ENCODE measurements at places on chromosomes 1 and 21.

DNA sequence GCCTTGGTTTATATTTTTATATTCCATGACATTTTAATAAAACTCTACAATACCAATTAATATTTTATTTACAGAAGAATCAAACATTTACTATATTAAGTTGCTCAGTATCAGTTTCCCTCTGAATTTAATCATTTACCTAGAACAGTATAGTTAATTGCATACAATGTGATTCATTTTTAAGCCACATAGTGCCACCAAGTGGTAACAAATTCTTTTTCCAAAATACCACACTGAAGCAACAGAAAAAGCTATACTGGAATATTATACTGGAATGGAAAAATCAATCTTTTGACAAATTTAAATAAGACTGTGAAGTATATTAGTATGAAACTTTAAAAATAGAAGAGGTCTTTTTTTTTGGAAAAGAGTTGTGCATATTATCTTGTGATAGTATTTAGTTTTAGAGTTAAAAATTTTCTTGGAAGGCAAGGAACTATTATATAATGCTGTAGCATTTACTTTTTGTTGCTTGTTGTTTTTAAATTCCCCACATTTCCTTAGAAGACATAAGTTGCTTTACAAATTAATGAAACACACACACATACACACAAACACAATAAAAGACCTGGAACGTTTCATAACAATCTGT, 57.3 kb downstream of the ZNF644 start:
- no peak for DNase-seq

DNA sequence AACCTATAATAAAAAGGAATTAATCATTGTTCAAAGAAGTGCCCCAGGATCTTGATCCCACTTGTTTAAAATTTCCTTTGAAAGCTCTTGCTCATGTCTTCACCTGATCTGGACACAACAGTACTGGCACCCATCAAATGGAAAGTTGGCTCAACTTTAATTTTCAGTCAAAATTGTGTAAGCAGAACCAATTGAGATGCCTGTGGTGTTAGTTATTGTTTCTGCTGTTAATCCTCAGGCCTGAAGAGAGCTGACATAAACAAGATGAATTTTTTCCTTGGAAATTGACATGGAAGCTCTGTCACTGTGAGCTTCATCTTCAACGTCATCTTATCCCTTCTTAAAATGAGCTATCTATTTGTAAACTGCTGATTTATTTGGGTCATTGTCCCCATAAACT, 88.3 kb upstream of the TNFSF4 start:
- DNase-seq: no peak

GRCh38 chr1:22794647-22795365, 84.2 kb downstream of the EPHB2 start:
- DNase-seq: no peak

GRCh38 chr1:71667216-71667615, 586.4 kb upstream of the ZRANB2 start:
- no peak for DNase-seq

DNA sequence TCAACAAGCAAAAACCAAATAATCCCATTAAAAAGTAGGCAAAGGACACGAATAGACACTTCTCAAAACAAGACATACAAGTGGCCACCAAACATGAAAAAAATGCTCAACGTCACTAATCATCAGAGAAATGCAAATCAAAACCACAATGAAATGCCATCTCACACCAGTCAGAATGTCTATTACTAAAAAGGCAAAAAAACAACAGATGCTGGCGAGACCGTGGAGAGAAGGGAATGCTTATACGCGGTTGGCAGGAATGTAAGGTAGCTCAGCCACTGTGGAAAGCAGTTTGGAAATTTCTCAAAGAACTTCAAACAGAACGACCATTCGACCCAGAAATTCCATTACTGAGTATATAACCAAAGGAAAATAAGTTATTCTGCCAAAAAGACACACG, 145.1 kb upstream of the EDN2 start:
- no peak for DNase-seq

- no peak for DNase-seq
These were observed 220.9 kb downstream of the ATG4C start for GRCh38 chr1:63004868-63005267.

DNA sequence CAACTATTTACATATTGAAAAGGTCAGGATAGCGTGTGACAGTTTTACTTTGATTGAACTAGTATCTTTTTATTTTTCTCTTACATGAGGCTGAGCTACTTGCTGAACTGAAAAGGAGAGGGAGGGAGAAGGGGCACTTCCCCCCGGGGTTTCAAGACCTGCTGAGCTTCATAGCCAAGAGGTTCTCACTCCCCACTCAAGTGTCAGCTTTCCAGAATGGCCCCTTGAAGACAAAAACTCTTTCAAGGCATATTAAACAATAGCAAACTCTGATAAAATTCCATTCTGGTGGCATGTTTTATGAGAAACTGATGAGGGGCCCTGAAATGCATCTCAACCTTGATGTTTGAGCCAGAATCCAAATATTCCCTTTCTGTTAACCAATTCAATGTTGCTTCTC, 143.0 kb downstream of the KAZN start:
- DNase-seq: no peak

DNA sequence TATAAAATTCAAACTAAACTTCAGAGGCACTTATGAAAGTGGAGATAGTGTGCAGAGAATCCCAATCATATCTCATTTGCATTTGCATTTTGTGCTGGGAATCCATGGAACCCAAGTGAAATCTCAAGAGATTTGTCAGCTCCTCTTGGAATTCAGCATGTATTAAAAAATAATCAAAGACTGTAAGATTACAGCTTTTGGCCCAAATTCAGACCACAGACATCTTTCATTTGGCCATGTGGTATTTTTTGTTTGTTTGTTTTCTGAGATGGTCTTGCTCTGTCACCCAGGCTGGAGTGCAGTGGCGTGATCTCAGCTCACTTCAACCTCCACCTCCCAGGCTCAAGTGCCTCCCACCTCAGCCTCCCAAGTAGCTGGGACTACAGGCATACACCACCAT, 3.8 kb upstream of the CACYBP start:
- no peak for DNase-seq

- DNase-seq: no peak
These were observed 936 bp upstream of the NCAM2 start for GRCh38 chr21:20997311-20997635.

- DNase-seq: no peak
These were observed 181.9 kb downstream of the ZSCAN20 start for GRCh38 chr1:33654267-33654834.

DNA sequence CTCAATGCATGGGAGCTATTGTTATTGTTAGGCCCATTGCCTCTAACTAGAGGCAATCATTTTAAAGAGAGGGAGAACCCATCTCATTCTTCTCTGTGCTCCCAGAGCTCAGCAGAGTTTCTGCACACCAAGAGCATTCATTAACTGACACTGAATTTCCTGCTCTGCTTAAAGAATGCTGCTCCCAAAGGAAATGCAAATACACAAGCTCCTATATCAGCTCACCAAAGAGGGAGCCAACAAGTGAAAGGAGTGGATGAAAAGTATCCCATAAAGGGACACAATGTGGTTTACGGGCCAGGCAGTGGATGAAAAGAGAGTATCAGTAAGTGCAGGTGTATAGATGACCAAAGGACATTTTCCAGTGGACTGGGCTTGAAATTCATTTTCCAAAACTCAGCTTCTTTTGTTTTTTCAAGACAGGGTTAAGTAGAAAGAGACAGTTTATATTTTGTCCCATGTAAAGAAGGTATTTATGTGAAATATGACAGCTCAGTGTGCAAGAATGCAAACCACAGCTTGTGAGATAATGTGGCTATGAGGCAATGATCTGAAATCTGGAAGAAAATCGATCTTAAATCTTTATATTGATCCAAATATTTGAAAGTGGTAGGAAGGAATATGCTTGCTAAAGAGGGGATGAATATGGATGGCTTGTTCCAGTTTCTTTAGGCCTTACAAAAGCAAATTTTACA, 207.7 kb upstream of the CAMK1G start:
- DNase-seq: no peak

GRCh38 chr1:26459573-26460031, 12.6 kb upstream of the HMGN2 start:
- DNase-seq: no peak

DNA sequence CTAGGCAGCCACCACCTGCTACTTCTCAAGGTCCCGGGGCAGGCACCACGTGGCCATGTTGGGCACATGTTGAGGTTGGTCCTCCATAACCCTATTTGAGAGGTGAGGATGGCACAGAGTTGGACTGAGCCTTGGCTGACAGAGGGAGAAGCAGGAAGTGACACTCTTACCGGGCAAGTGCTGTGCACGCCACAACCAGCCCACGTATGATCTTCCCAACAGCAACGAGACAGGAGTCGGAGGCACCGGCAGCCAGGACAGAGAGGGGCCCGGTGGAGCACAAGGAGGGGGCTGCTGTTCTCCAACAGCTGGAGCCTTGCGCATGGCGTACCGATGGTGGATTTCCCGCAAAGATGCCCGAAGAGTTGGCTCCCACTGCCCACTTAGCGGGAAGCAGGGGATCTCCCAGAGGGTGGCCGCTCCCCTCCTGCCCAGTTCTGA, 3.4 kb downstream of the CLEC20A start:
- no peak for DNase-seq

- no peak for DNase-seq
These were observed 63.5 kb upstream of the KIAA1614 start for GRCh38 chr1:180849031-180849775.

GRCh38 chr1:107952989-107953388, 12.0 kb downstream of the VAV3 start:
- no peak for DNase-seq

DNA sequence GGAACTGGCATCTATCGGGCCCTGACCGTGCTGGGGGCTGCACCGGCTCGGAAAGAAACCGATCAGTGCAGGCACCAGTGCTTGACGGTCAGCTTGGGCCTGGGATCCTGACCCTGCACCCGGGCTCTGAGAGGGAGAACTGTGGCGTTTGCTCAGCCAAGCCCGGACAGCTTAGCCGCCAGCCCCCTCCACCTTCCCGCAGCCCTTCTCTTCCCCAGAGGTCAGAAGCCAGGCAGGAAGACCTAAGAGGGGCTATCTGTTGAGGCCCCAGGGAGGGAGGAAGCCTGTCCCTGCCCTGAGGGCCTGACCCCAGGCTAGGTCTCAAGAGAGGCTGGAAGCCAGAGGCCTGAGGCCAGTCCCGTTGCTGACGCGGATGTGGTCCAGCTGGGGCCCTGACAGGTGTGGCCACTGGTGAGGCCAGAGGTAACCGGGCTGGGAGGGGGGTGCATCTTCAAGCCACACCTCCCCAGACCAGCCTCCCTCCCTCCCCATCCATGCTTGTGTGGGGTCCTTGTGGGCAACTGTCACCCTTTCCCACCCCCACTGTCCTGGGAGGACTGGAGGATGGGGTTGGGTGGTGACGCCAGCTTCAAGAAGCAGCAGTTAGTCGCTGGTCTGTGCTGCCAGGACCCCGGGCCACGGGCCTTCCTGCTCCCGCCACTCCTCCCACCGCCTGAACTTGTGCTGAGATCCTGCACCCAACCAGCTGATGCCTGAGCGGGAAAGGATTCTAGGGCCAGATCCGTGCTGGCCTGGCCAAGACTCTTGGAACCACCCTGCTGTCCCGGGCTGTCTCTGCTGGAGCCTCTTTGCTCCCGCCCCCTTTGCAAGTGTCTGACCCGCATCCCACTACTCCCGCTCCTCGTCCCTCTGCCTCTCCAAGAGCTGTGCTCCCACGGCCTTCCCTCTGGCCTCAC, 2.6 kb upstream of the DVL1 start:
- DNase-seq: no peak

GRCh38 chr1:112308716-112309115, 87.3 kb upstream of the CTTNBP2NL start:
- DNase-seq: no peak

- DNase-seq: no peak
These were observed 96.9 kb downstream of the RGL1 start for GRCh38 chr1:183901748-183902330.

DNA sequence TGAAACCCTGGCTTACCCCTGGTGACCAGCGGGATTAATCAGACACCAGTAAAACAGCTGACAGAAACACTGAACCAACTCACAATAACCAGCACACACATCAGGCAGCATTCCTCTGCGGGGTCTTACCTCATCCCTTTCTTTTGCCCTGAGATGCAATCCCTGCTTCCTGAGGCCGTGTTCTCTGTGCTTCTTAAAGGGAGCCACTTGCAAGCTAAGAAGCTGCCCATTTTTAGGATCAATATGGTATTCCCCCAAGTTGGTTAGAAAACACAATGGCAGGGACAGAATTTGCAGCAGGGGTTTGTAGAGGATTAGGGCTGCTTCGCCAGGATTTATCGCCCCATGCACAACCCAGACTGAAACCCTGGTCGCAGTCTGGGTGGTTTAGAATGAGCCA, 74.7 kb upstream of the OLIG2 start:
- no peak for DNase-seq

- no peak for DNase-seq
These were observed 316.9 kb upstream of the ADGRL4 start for GRCh38 chr1:79323239-79324025.

- no peak for DNase-seq
These were observed 143.1 kb upstream of the PROX1 start for GRCh38 chr1:213844632-213845031.

DNA sequence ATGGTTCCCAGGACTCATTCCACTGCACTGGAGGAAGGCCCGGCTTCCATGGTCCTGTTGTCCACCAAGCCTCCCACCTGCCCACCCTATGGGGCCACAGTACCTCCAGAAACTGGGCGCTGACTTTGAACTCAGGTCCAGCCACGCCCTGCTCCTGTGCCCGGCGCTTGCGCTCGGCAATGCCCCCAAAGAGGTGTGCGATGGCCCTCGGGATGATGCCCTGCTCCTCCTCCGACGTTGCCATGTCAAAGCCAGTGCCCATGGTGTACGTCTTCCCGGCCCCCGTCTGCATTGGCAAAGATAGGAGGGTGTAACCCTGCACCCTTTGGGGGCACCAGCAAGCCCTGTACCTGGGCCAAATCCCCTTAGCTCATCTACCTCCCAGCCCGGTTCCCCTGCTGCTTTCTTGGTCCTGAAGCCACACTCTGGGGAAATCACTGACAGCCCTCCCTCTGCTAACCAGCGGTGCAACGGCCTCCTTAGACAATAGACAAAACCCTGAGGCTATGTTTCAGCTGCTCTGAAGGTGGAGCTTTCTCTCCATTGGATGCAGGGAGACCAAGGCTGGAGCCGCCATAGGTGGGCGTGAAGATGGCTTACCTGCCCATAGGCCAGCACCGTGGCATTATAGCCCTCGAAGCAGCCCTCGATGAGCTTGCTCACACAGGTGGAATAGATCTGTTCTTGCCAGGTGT, 14.7 kb downstream of the KIF21B start:
- no peak for DNase-seq

All from CD4-positive, alpha-beta T cell (primary cell).